ENCODE measurements at places on chromosomes 4 and X.

GRCh38 chr4:76800902-76801301 is 97.0 kb downstream of the SOWAHB start:
- no peak for DNase-seq

DNA sequence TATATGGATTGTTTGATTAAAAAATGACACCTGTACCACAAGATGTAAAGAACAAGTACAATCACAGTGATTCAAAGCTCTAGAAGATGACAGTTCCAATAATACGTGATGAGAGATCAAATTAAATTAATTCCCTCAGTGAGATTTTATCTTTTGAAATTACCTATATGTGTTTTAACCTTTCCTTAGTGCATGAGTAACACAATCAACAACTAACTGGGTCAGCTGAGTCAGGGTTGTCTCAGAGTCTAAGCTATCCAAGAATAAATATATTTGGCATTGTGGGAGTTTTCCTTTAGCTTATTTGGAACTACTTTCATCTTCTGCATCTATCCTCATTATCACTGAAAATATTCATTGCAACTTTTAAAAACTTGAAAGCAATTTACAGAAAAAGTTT is 162.8 kb downstream of the WDFY3 start:
- no peak for DNase-seq

GRCh38 chrX:49746306-49746705 is 50.5 kb upstream of the PAGE1 start:
- DNase-seq = no peak

GRCh38 chr4:74583757-74584156 is 138.8 kb downstream of the AREG start:
- no peak for DNase-seq

DNA sequence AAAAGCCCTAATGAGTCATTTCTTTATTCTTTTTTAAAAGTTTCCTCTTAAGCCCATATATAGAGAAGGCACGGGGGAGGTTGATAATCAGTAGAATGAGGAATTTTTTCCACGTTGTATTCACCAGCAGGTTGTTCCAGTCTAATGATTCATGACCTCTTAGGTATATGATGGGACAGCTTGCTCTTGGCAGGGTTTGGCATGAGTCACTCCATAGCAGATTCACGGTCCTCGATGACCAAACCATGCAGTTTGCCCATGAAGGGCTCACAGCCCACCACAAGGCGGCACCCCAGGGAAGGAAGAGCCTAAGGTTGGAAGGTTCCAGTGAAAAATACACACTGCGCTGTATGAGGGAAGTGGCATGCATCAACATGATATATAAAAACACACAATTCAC is 623.8 kb upstream of the DIPK2B start:
- DNase-seq = peak; percentile 69

DNA sequence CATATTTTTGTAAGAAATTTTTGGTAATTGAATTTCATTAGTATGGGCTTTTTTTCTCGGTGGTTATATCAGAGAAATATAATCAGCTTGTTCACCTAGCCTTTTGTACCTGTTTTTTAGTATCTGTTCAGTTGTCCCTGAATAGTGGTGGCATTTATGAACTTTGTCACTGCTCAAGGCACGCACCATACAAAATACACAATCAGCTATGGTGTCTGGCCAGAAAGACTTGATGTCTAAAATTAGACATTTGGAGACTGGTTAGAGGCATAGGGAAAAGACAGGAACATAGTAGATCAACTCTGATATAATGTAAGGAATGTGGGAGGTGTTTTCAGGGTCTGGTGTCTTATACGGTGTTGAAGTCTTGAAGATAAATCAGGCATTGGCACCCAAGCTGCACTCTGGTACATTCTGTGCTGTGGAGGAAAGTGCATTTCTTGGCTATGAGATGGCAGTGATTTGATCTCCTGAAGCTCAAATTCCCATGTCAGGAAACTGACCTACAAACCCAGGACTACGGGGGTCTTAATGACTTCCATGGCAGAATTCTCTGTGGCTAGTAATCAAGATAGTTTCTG is 3.6 kb downstream of the ART3 start:
- DNase-seq = no peak

- no peak for DNase-seq
Measured at GRCh38 chr4:15525080-15525479, 55.4 kb downstream of the CC2D2A start.

DNA sequence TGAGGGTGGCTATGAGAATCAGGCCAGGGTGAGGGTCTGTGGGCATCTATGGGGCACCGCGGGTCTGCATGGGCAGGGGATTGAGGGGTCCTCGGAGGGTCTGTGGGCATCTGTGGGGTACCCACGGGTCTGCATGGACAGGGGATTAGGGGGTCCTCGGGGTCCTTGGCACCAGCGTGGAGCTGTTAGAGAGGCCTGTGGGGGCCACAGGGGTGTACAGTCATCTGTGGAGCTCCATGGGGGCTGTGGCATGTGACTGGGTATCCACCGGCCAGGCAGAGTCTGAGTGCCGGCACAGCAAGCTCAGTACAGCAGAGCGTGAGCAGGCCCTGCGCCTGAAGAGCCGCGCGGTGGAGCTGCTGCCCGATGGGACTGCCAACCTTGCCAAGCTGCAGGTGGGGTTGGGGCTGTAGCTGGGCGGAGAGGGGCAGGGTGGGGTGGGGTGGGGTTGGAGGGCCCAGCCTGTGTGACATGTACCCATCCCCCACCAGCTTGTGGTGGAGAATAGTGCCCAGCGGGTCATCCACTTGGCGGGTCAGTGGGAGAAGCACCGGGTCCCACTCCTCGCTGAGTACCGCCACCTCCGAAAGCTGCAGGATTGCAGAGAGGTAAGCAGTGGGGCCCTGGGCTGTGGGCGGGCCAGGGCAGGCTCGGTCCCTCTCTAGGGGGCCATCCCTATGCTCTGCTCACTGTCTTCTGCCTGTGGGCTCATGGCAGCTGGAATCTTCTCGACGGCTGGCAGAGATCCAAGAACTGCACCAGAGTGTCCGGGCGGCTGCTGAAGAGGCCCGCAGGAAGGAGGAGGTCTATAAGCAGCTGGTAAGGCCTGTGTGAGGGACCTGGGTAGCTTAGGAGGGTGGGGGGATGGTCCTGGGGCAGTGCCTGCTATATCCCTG is 12.9 kb downstream of the CCDC22 start:
- no peak for DNase-seq

Data from activated CD8-positive, alpha-beta T cell treated with anti-CD3 and anti-CD28 coated beads for 36 hours (primary cell).